ENCODE measurements at places on chromosomes 5 and 9.
A peak's percentile ranks its signal among the peaks of the same experiment; 100 is the strongest.

DNA sequence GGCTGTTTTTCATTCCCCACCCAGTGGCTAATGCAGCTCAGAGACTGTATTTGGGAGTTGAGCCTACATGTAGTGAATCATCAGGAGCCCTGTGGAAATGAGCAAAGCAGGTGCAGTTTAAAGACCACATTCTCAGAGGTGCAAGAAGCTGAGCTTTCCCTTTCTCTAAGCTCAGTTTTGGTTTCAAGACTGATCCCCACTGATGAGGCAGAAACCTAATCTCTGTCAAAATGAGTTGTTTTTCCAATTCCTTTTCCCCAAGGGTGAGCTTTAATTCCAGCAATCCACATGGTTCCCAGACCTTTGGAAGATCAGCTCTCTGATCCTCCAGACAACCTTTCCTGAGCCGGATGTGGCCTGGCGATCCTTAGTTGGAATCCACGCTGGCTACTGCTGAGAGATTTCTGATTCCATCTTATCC is 420.5 kb downstream of the EBF1 start:
- DNase-seq, result no peak

DNA sequence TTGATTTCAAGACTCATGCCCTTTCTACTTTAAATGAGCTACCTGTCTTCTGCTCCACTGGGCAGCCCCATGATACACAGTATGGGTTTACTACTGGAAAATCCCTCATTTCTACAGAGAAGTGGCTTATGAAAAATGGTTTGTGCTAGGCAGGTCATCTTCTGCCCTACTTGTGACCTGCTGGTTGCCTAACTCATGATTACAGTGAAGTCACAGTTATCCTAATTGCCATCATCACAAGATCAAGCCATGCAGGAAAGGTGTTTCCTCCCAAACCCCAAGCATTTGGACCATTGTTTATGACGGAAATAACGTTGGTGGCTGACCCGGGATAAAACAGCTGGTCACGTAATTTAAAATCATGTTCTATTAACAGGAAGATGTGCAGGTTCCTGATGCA is 330.6 kb downstream of the ACTL7B start:
- DNase-seq, result no peak

DNA sequence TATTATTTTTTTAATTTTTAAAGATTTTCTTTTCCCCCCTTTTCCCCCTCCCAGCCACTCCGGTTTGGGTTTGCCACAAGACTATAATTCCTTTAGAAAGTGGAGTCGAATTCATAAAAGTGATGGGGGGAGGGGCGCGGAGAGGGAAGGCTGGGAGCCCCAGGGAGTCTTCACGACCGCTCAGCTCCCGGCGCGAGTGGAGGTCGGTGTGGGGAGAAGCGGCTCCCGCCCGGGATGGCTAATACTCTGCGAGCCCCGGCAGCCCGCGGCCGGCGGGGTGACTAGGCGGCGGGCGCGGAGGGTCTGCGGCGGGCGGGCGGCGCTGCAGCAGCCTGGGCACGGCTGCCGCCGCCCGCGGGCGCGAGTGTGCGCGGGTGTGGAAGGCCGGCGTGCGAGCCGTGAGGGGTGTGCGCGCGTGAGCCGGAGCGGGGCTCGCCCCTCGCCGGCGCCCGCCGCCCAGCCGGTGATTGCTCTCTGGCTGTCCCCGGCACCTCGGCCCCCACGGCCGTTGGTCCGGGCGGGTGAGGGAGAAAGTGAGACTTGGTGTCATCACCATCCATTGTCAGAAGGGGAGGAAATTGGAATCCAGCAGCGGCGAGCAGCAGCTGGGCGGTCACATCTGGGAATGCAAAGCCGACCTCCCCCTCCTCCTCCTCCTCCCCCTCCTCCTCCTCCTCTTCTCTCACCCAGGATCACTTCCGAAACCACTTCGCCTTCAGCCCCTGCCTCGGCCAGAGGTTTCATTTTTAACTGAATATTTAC is at the start of gene PARP8:
TSS of gene PARP8 (plus strand) at position 377 of the 762 bp plus-strand sequence. CDS start 459 bp downstream, outside the sequence.
- DNase-seq, result peak; percentile 29

- DNase-seq, result no peak
These were observed 251.3 kb downstream of the NR2F1-AS1 start for GRCh38 chr5:93329756-93330155.

DNA sequence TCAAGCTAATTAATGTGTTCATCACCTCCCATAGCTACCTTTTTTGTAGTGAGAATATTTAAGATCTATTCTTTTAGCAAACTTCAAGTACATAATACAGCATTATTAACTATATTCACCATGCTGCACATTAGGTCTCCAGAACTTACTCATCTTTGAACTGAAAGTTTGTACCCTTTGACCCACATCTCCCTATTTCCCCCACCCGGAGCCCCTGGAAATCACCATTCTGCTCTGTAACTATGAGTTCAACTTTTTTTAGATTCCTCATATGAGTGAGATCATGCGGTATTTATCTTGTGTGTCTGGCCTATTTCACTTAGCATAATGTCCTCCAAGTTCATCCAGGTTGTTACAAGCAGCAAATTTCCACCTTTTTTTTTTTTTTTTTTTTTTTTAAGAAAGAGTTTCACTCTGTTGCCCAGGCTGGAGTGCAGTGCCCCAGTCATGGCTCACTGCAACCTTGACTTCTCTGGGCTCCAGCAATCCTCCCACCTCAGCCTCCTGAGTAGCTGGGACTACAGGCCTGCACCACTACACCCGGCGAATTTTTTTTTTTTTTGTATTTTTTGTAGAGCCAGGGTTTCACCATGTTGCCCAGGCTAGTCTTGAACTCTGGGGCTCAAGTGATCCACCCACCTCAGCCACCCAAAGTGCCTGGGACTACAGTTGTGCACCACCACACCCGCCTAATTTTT is 100.4 kb upstream of the SAP30L start:
- no peak for DNase-seq

GRCh38 chr9:8684978-8685708 is 885.6 kb upstream of the DMAC1 start:
- DNase-seq, result no peak

DNA sequence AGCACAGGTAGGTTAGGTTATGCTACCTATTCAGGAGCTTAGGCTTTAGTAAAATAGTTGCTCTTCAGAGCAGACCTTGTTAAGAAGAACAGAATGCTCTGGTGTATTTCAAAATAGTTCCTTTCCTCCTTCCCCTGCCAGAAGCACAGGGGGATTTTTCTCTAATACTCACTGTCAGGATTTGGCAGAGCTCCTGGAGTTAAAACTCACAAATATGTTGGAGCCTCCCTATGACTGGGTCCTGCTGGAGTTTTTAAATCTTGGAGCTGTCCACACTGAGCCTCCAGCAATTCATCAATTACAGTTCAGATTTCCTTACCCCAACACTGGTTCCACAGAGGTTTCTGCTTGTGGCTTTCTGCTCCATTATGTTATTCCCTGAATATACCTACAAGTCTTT is 1233.8 kb upstream of the WWC1 start:
- DNase-seq, result no peak

- DNase-seq, result no peak
These were observed 18.4 kb downstream of the NXNL2 start for GRCh38 chr9:88553350-88553749.

- no peak for DNase-seq
These were observed 199.6 kb downstream of the CRB2 start for GRCh38 chr9:123555646-123556045.

DNA sequence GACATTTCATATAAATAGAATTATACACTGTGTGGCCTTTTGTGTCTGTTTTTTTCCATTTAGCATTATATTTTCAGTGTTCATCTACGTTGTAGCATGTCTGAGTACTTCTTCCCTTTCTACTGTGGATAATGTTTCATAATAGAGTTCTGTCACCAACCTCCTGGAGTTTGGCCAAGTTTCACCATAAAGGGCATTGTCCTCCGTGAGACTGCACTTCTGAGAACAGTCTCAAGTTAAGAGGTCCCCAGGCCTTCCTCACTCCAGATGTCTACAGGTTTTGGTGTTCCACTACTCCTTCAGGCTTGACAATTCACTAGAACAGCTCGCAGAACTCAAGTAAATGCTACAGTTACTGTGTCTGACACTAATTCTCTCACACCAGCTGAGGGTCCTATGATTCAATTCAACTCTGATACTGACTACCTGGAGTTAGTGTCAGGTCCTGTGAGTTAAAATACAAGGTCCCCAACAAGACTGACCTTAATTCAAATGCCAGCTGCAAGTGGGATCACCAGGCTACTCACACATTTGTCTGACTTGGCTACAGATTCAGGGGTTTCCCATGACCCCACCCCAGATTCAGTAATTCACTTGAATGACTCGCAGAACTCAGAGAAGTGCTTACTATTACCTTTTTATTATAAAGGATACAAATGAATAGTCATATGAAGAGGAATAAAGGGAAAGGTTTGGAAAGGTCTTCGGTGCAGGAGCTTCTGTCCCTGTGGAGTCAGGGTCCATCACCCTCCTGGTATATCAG is 31.1 kb downstream of the SLC35A4 start:
- no peak for DNase-seq

GRCh38 chr9:93958819-93959682 is 3.9 kb upstream of the BARX1 start:
- DNase-seq, result no peak

GRCh38 chr5:141913560-141914198 is 10.0 kb upstream of the DELE1 start:
- DNase-seq, result no peak

- DNase-seq, result no peak
These were observed 132.1 kb downstream of the AP3B1 start for GRCh38 chr5:78162253-78162862.

DNA sequence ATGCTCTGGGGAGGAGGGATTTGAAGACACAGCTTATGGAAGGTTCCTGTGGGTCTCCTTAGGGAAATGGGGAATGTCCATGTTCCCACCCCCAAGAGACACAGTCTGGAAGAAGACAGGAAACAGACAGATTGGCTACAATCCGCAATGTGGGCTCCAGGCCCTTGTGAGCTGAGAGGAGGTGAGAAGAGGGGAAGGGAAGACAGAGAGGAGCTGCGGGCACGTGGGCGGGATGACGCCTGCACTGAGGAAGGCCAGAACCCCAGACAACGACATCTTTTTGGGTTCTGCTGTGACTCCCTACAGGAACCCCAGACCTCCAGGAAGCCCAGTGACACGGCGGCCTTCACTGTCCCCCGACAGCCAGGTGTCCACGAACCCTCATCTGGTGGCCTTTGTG is 29.9 kb upstream of the NKD2 start:
- DNase-seq, result no peak

DNA sequence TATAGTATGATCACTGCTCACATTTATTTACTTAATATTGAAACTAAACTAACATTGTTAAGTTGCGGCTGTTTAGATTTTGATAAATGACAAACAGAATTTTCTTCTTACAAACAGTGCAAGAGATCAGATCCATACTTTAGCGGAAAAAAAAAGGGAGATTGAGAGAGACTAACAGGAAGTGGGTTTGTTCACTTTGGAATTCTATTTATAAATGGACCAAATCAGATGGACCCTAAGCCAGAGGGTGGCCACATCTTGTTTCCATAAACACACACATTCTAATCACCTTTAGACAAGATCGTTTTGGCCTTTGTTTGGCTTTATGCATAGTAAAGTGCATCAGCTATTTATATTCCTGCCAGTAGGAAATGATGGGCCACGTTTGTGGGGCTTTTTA is 381.4 kb upstream of the CD180 start:
- no peak for DNase-seq

- no peak for DNase-seq
These were observed 441.8 kb upstream of the TLE4 start for GRCh38 chr9:79129865-79130480.

DNA sequence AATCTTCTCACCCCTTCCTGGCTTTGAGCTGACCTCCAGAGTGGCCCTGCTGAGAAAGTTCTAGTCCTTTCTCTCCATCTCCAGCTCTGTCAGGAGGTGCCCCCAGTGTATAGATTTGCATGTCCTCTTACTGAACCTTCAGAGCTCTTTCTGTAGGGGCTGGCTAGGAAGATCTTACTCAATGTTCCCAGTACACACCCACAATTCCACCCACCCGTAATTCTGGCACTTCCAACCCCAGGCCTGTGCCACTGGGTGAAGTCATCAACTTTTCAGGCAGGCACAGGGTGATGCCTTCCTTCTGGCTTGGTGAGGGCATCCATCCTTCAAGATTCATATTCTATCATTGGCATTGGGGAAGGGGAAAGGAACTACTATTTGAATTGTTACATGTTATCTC is 75.9 kb downstream of the ACER2 start:
- DNase-seq, result no peak

GRCh38 chr5:136174021-136174659 is 18.8 kb downstream of the SMIM32 start:
- DNase-seq, result no peak

GRCh38 chr5:177456976-177457851 is 10.6 kb downstream of the PRR7 start:
- DNase-seq, result no peak

- no peak for DNase-seq
These were observed 431 bp downstream of the BNC2 start for GRCh38 chr9:16869882-16870595.

GRCh38 chr9:106868087-106868486 is 5.1 kb downstream of the ZNF462 start:
- DNase-seq, result no peak

DNA sequence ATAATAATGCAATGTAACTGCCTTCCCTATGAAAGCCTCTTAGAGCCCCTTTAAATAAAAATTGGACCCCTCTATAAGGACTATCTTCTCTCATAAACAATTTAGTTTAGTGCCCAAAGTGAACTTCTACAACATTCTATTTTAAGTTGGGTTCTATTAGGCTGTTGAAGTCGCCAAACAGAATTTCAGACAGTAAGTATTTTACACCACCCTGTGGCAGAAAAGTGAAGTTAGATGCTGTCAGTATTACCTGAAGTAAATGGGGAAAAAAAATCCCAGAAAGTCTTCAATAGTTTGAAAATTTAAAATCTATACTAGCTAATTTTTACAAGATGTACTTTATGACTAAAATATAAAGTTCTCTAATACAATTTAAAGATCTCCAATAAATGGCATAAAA is 29.5 kb downstream of the CAAP1 start:
- no peak for DNase-seq

DNA sequence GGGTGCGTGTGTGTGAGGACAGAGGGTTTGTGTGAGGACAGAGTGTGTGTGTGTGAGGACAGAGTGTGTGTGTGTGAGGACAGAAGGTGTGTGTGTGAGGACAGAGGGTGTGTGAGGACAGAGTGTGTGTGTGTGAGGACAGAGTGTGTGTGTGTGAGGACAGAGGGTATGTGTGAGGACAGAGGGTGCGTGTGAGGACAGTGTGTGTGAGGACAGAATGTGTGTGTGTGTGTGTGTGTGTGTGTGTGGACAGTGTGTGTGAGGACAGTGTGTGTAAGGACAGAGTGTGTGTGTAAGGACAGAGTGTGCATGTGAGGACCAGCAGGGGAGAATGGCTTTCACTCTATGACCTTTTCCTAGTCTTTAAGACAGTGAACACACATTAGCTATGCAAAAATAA is 63.1 kb upstream of the UBAC1 start:
- DNase-seq, result no peak

DNA sequence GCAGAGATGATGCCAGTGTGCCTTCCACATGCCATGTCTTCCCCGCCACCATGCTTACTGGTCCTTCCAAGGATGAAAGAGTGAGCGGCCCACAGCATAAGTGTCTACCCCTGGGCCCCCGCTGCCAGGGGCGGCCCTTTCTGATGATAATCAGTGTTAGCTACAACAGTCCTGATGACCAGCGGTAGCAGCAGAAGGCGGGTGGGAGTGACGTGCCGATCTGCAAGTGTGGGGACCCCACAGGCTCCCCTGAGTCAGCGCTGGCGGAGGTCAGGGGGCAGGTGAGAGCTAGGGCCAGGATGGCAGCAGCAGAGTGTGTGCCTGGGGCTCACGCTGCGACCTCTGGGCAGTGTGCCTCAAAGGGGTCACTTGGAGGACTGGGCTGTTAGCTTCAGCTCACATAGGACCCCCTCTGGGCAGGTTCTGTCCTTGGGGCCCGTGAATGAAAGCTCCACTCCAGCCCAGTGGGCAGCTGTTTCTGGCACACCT is 80.4 kb downstream of the HMCN2 start:
- DNase-seq, result no peak

GRCh38 chr5:53109056-53109442 is 508 bp downstream of the MOCS2 start:
- no peak for DNase-seq

All from activated T-cell treated with anti-CD3 and anti-CD28 coated beads for 4 hours (primary cell).